ENCODE measurements at places on chromosomes 11 and 22.

- no peak for DNase-seq
Observed at GRCh38 chr11:17376493-17376892, 12.0 kb downstream of the KCNJ11 start.

GRCh38 chr11:128535468-128536457 is 51.6 kb downstream of the ETS1 start:
- no peak for DNase-seq

DNA sequence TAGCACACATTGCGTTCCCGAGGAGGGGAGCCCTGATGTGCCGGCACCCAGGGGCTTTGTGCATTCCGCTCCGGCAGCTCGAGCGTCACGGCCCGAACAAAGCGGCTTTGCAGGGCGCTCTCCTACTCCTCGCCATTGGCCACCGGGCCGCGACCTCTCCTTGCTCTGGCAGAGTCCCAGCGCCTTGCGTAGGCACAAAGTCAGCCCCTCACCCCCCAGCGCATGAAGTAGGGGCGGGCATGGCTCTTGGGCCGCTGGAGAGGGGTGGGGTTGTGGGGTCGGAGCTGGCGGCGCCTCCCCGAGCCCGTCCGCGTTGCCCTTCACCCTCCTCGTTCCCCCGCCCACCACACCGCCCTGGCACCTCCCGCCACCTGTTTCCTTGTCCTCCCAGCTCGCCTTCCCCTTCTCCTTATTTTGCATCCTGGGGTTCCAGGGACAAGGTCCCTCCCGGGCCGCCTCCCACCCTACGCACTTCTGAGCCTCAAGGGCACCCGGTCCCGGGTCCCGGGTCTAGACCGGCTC is 753 bp upstream of the PPARA start:
- no peak for DNase-seq

GRCh38 chr11:58525037-58525614 is 17.2 kb upstream of the OR5B21 start:
- DNase-seq, result peak; percentile 49

- no peak for DNase-seq
Observed at GRCh38 chr11:59418156-59418555, 8.1 kb downstream of the OR5A2 start.
